Heart right ventricle (tissue), 16 donors: ENCODE measurements at places on chromosomes 5 and 9. TPM values are rescaled to one million over a fixed set of nuclear protein-coding genes. Genes with fewer than 3 reads are reported as not detected.

- H3K27me3 ChIP-seq, result no peaks in the 10 kb centered on the region
- H3K36me3 ChIP-seq, result no peaks in the 10 kb centered on the region
- H3K27ac ChIP-seq, result no peak overlapping the region
- DNase-seq, result no peak
These were observed 37.1 kb downstream of the FAM13B start for GRCh38 chr5:137995749-137996128.

DNA sequence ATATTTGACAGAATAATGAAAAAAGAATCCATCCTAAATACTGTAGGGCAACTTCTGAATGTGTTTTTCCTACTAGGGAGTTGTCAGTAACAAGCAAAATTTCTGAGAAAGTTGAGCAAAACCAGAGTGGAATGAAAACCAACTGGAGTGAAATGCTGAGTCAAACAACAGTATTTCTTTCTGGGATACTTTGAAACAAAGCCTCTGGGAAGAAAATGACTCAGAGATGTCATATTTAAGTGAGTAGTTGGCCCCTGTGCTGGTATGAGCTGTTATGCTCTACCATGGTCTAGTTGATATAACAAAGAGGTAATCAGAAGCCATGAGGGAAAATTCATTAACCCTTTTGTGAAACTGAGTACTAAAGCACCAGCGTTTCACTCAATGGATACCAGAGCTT, 372.1 kb upstream of the C9orf72 start:
- H3K36me3 ChIP-seq, result no peaks in the 10 kb centered on the region
- no peaks in the 10 kb centered on the region for H3K27me3 ChIP-seq
- H3K27ac ChIP-seq, result no peak overlapping the region
- H3K4me1 ChIP-seq, result no peaks in the 10 kb centered on the region
- DNase-seq, result no peak

GRCh38 chr5:129951039-129951438, 46.8 kb downstream of the CHSY3 start:
- H3K27ac ChIP-seq, result no peak overlapping the region
- H3K27me3 ChIP-seq, result no peaks in the 10 kb centered on the region
- H3K36me3 ChIP-seq, result no peaks in the 10 kb centered on the region
- no peak for DNase-seq

- peak overlapping the region; percentile 83 for H3K27ac ChIP-seq
- no peaks in the 10 kb centered on the region for H3K36me3 ChIP-seq
- H3K4me1 ChIP-seq, result peaks cover 68% of the 10 kb centered on the region
- H3K27me3 ChIP-seq, result no peaks in the 10 kb centered on the region
These were observed 22.6 kb downstream of the DUSP1 start for GRCh38 chr5:172748341-172748843.

GRCh38 chr5:43044181-43044914, 4.2 kb upstream of the ANXA2R start:
- no peaks in the 10 kb centered on the region for H3K27me3 ChIP-seq
- DNase-seq, result peak; percentile 27
- H3K4me1 ChIP-seq, result no peaks in the 10 kb centered on the region
- H3K36me3 ChIP-seq, result no peaks in the 10 kb centered on the region
- no peak overlapping the region for H3K4me3 ChIP-seq

SPINK4 gene
- polyA plus RNA-seq, result not detected

MSX2 gene
- 0.80 TPM for polyA plus RNA-seq

ROPN1L gene
- polyA plus RNA-seq, result 0.17 TPM

DNA sequence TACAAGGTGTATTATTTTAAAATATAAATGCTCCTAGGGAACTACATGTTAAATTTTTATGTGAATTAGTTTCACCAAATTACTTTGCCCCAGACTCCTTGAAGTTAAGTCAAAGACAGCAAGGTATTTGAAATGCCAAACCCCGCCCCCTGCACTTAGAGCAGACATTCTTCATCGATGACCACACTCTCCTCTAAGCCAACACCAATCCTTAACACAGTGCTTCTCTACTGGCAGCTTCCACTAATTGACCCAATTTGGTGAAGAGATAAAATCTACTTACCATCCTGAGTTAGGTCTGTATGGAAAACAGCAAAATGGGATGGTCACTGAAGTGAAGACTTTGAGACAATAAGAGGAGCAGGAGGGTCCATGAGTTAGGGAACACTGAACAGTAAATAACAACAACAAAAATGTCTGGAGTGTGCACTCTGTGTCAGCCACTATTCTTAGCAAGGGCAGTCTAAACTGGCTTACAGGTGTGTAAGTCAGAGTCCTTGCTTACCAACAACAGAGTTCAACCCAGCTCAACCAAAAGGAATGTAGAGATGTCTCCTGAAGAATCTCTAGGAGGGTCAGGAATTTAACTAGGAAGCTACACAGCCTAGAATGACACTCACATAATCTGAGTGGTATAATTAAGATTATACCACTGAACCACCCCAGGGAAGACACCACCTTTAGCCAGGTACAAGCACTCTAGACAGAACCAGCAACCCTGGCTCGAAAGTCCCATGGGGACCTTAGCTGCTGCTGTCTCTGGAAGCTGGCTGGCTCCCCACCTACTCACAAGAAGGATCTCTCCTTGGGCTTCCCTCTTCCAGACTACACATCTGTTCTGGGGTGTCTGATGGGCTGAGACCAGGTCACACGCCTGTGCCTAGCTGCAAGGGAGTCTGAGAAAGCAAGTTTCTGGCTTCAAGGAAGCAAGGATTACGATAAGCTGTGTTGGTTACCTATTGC, 8.8 kb upstream of the UBE2QL1 start:
- DNase-seq, result no peak
- no peaks in the 10 kb centered on the region for H3K36me3 ChIP-seq
- H3K4me3 ChIP-seq, result no peak overlapping the region
- H3K4me1 ChIP-seq, result no peaks in the 10 kb centered on the region
- no peaks in the 10 kb centered on the region for H3K27me3 ChIP-seq

BDP1 gene
- 19.8 TPM for polyA plus RNA-seq

DNA sequence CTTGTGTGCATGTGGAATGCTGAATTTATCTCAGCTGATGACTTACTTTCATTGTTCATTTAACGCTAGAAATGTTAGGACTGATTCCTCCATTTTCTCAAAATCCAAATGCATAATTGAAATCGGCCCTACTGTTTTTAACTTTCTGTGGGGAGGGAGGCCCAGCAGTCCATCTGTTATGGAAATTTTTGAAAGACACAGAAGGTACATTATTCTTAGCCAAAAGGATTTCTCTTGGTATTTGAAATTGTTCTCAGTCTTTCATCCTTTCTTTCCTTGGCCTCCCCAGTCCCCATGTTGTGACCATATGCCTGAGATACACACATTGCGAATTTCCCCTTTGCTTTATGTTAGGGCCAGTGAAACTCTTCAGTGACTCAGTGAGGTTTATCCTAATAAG, 549.9 kb downstream of the IRX1 start:
- H3K36me3 ChIP-seq, result no peaks in the 10 kb centered on the region
- no peak overlapping the region for H3K27ac ChIP-seq
- H3K27me3 ChIP-seq, result no peaks in the 10 kb centered on the region
- no peaks in the 10 kb centered on the region for H3K4me1 ChIP-seq
